ENCODE measurements at places on chromosomes 2 and 18. TPM values are rescaled to one million over a fixed set of nuclear protein-coding genes. Genes with fewer than 3 reads are reported as not detected.

DNA sequence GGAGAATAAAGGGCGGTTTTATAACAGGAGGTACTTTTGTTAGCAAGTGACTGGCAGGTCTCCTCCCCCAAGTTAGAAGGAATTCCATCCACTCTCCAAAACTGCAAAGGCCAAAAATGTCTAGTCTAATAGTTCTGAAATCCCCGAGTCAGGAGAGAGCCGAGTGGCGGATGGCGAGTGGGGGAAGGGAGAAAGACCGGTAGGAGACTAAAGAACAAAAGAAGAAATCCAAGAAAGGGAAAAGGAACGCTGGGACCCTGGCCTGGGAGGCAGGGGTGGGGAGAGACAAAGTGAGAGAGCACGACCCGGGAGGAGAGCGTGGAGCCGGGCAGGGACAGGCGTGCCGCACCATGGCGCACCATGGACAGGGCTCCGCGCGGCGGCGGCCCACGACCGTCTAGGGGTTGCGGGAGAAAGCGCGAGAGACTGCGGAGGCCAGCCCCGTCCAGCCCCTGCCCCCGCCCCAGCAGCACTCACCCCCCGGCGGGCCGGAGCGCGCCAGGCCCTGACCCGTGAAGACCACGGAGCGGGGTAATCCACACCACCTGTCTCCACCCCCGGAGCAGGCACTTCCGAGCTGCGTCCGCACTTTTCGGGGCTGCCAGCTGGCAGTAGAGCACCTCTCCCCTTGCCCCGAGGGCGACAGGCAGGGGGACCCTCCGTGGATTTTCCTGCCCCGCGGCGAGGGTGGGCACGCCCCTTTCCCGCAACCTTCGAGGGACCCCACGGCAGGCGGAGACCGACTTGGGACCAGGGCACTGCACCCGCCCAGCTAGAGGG, 1.6 kb downstream of the CDH2 start:
- peak; percentile 67 for DNase-seq
- no peak overlapping the region for H3K27ac ChIP-seq
- peaks cover 34% of the 10 kb centered on the region for H3K4me1 ChIP-seq
- H3K4me3 ChIP-seq, result peak overlapping the region; percentile 49

DNA sequence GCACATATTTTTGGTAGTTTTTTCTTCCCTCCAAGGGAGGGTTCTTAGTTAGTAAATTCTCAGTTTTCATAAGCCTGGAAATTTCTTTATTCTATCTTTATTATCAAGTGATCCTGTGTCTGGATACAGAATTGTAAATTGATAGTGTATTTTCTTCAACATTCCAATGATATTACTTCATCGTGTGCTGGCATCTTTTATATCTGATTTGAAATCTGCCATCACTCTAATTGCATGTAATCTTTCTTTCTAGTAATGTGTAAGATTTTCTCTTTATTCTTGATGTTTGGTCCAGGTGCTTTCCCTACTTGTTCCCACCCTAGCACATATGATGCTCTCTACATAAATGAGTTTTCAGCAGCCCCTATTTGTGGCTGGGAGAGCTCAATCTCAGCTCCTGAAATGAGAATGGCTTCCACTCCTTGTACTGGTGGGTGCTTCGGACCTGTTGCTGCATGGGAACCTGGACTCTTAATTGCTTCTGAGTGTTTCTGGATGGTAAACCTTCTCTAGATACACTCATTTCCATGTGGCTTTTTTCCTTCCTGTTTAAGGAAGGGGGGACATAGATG, 102.7 kb downstream of the SMIM21 start:
- no peak for DNase-seq
- no peaks in the 10 kb centered on the region for H3K36me3 ChIP-seq
- H3K4me3 ChIP-seq, result no peak overlapping the region
- H3K4me1 ChIP-seq, result no peaks in the 10 kb centered on the region
- no peak overlapping the region for H3K27ac ChIP-seq

DNA sequence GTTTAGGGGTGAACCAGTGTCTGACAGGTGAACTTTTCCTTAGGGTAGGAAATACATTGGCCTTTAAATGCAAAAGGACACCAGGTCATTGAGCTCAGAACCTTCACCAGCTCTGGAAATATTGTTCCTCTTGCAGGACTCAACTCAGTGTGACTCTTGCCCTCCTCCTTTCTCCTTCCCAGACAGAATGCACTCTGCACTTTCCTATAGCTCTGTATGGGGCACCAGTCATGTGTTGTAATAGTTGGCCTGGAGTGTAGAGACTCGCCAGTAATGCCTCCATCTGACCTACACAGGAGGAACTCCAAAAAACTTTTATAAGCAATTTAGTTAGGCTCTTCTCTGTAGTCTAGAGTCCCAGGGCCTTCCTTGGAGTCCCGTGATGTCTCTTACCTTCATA, 248.5 kb upstream of the EPAS1 start:
- no peak overlapping the region for H3K27ac ChIP-seq
- H3K27me3 ChIP-seq, result no peaks in the 10 kb centered on the region
- no peaks in the 10 kb centered on the region for H3K4me1 ChIP-seq
- DNase-seq, result no peak
- H3K36me3 ChIP-seq, result no peaks in the 10 kb centered on the region
- H3K4me3 ChIP-seq, result no peak overlapping the region

GRCh38 chr2:61125123-61125710, 36.8 kb upstream of the C2orf74 start:
- H3K27me3 ChIP-seq, result no peaks in the 10 kb centered on the region
- DNase-seq, result no peak
- peaks cover 13% of the 10 kb centered on the region for H3K4me1 ChIP-seq
- H3K27ac ChIP-seq, result no peak overlapping the region
- H3K4me3 ChIP-seq, result no peak overlapping the region

- peaks cover 22% of the 10 kb centered on the region for H3K27me3 ChIP-seq
- H3K4me1 ChIP-seq, result peaks cover 37% of the 10 kb centered on the region
- no peak overlapping the region for H3K27ac ChIP-seq
- peak overlapping the region; percentile 60 for H3K4me3 ChIP-seq
- no peaks in the 10 kb centered on the region for H3K36me3 ChIP-seq
- peak; percentile 45 for DNase-seq
Measured at GRCh38 chr18:23135550-23136325, 453 bp downstream of the CABLES1 start.

GRCh38 chr2:23772684-23773083, 154.2 kb downstream of the ATAD2B start:
- H3K36me3 ChIP-seq, result no peaks in the 10 kb centered on the region
- no peak overlapping the region for H3K4me3 ChIP-seq
- no peak overlapping the region for H3K27ac ChIP-seq

- peak; percentile 95 for DNase-seq
- no peaks in the 10 kb centered on the region for H3K36me3 ChIP-seq
- H3K27ac ChIP-seq, result no peak overlapping the region
- no peak overlapping the region for H3K4me3 ChIP-seq
- no peaks in the 10 kb centered on the region for H3K27me3 ChIP-seq
Measured at GRCh38 chr18:63518178-63519012, 23.8 kb upstream of the SERPINB12 start.

- H3K36me3 ChIP-seq, result no peaks in the 10 kb centered on the region
- DNase-seq, result no peak
- no peak overlapping the region for H3K27ac ChIP-seq
Measured at GRCh38 chr18:32318581-32318980, 128.7 kb downstream of the MEP1B start.

GRCh38 chr18:9401176-9401575, 66.6 kb downstream of the TWSG1 start:
- H3K27me3 ChIP-seq, result no peaks in the 10 kb centered on the region
- H3K4me1 ChIP-seq, result no peaks in the 10 kb centered on the region
- no peaks in the 10 kb centered on the region for H3K36me3 ChIP-seq
- no peak overlapping the region for H3K27ac ChIP-seq
- no peak overlapping the region for H3K4me3 ChIP-seq

GRCh38 chr2:169734169-169734847, 676 bp downstream of the KLHL23 start:
- DNase-seq, result peak; percentile 75
- no peak overlapping the region for H3K27ac ChIP-seq
- peak overlapping the region; percentile 95 for H3K4me3 ChIP-seq

- no peak overlapping the region for H3K27ac ChIP-seq
- no peaks in the 10 kb centered on the region for H3K36me3 ChIP-seq
- H3K4me1 ChIP-seq, result no peaks in the 10 kb centered on the region
- DNase-seq, result no peak
Measured at GRCh38 chr2:58921676-58922075, 680.6 kb upstream of the FANCL start.

DNA sequence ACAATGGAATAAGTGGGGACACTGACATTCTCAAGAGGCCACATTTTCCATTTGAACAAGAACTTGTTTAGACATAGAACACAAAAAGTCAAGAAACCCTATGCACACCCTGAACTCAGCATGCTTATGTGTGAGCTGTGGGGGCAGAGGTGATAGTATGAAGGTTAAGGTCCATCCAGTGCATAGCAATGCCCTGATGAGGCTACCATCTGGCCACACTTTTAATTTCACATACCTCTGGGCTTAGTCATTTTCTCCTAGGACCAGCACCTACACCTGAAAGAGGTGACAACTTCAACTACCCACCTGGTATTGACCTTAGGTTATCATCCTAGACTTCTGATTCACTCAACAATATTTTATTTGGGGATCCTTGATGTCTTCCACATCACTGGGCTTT, 139.8 kb downstream of the PIK3C3 start:
- no peak for DNase-seq
- no peaks in the 10 kb centered on the region for H3K4me1 ChIP-seq
- no peaks in the 10 kb centered on the region for H3K27me3 ChIP-seq
- no peak overlapping the region for H3K27ac ChIP-seq

DNA sequence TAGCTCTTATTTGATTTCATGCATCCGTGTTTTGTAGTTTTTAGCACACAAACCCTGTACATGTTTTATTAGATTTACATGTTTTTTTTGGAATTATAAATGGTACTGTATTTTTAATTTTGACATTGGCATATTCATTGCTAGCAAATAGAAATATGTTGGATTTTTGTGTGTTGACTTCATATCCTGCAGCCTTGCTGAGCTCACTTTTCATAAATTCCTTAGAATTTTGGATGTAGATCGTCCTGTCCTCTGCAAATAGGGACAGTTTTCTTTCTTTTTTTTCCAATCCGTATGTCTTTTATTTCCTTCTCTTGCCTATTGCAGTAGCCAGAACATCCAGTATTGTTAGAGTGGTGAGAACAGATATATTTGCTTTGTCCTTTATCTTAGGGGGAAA, 46.7 kb upstream of the GPR17 start:
- H3K4me1 ChIP-seq, result no peaks in the 10 kb centered on the region
- no peak for DNase-seq
- no peaks in the 10 kb centered on the region for H3K36me3 ChIP-seq
- H3K4me3 ChIP-seq, result no peak overlapping the region
- no peaks in the 10 kb centered on the region for H3K27me3 ChIP-seq

DNA sequence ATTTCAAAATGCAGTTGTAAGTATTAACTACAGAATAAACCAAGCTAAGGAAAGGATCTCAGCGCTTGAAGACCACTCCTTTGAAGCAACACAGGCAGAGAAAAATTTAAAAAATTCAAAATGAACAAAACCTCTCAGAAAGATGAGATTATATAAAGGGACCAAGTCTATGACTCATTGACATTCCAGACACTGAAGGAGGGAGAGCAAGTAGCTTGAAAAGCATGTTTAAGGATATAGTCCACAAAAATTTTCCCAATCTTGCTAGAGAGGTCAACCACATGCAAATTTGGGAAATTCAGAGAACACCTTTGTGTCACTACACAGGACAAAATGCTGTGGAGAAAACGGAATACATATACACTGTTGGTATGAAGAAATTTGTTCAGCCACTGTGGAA, 112.6 kb upstream of the MC4R start:
- no peak overlapping the region for H3K4me3 ChIP-seq
- H3K36me3 ChIP-seq, result no peaks in the 10 kb centered on the region
- H3K27ac ChIP-seq, result no peak overlapping the region

GRCh38 chr2:112482309-112483041, 519 bp downstream of the TTL start:
- H3K27me3 ChIP-seq, result peaks cover 26% of the 10 kb centered on the region
- H3K4me3 ChIP-seq, result peak overlapping the region; percentile 96
- DNase-seq, result peak; percentile 46

DNA sequence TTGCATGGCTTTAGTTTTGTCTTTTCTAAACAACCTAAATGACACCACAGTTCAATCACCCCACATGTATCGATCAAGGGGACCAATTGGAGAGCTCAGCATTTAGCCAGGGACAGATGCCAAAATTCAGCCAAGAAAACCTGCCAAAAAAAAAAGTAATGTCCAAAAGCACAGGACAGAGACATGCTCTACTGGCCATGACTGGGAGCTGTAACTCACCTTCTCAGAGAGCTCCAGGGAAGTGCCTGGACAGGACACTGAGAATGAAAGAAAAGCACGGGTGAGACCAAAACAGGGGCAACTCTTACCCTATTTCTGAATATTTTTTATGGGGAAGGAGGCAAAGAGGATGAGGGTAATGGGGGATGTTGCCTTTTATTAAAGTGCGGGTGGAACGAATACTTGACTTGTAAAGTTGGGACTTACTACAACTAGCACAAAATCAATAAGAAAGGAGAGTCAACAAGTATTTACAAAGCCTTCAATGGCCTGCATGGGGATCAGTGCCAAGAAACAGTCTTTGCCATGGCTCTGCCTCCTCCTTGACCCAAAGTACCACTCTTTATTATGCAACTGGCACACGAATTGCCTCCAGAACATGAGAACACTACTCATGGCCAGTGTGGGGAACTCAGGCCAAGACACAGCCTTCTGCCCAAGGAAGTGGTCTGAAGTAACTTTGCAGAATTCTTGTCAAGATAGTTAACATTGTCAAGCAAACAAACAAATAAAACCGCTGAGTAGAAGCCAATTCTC, 72.9 kb upstream of the HK2 start:
- H3K4me1 ChIP-seq, result peaks cover 12% of the 10 kb centered on the region
- no peak overlapping the region for H3K27ac ChIP-seq
- DNase-seq, result no peak
- no peaks in the 10 kb centered on the region for H3K27me3 ChIP-seq
- H3K4me3 ChIP-seq, result no peak overlapping the region
- no peaks in the 10 kb centered on the region for H3K36me3 ChIP-seq

- no peak overlapping the region for H3K4me3 ChIP-seq
- no peak for DNase-seq
- no peak overlapping the region for H3K27ac ChIP-seq
- peaks cover 24% of the 10 kb centered on the region for H3K36me3 ChIP-seq
- H3K27me3 ChIP-seq, result no peaks in the 10 kb centered on the region
Measured at GRCh38 chr2:238445409-238446190, 18.9 kb downstream of the ASB1 start.

GRCh38 chr2:236511266-236511665, 58.4 kb upstream of the ACKR3 start:
- H3K27me3 ChIP-seq, result peaks cover 14% of the 10 kb centered on the region
- no peak overlapping the region for H3K27ac ChIP-seq
- DNase-seq, result no peak
- no peak overlapping the region for H3K4me3 ChIP-seq
- H3K36me3 ChIP-seq, result no peaks in the 10 kb centered on the region

- no peak overlapping the region for H3K4me3 ChIP-seq
- no peaks in the 10 kb centered on the region for H3K36me3 ChIP-seq
- no peaks in the 10 kb centered on the region for H3K4me1 ChIP-seq
- H3K27ac ChIP-seq, result no peak overlapping the region
Measured at GRCh38 chr2:204024906-204025475, 88.4 kb downstream of the ICOS start.

GCG gene
- not detected for total RNA-seq

SCN3A gene
- total RNA-seq, result not detected

MBD1 gene
- 43.5 TPM for total RNA-seq

VWC2L gene
- total RNA-seq, result not detected

GGCX gene
- total RNA-seq, result 36.2 TPM

GPR39 gene
- total RNA-seq, result 1.0 TPM

MATN3 gene
- total RNA-seq, result 6.4 TPM

IL36B gene
- not detected for total RNA-seq

LIMS3 gene
- total RNA-seq, result 0.31 TPM

FEV gene
- total RNA-seq, result not detected

Measured in GM23338 (cell line).